ENCODE measurements at places on chromosomes 7 and 10.

- no peak for DNase-seq
Measured at GRCh38 chr10:37760817-37761216, 96.6 kb downstream of the ZNF248 start.

- DNase-seq: no peak
Measured at GRCh38 chr10:59383436-59383835, 21.1 kb upstream of the FAM13C start.

DNA sequence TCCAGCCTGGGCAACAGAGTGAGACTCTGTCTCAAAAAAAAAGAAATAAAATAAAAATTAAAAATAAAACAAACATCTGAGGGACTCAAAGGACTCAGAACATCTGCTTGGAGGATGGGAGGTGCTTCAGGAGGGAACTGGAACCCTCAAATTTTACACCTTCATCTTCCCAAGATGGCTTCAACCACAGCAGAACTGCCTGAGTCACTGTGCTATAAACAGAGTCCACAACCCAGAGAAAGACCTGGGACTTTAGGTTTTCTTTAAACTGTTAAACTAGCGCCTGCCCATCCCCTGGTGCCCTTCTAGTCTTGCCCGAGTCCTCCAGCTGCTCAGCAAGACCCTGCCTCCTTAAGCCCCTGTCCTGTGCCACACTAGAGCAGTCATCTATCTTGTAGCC is 40.8 kb downstream of the RGS10 start:
- no peak for DNase-seq

GRCh38 chr7:26891400-26892350 is 27.3 kb upstream of the SKAP2 start:
- DNase-seq: no peak

GRCh38 chr10:22158426-22158825 is 59.4 kb downstream of the EBLN1 start:
- no peak for DNase-seq

- no peak for DNase-seq
Measured at GRCh38 chr7:590731-591551, 71.3 kb upstream of the PDGFA start.

DNA sequence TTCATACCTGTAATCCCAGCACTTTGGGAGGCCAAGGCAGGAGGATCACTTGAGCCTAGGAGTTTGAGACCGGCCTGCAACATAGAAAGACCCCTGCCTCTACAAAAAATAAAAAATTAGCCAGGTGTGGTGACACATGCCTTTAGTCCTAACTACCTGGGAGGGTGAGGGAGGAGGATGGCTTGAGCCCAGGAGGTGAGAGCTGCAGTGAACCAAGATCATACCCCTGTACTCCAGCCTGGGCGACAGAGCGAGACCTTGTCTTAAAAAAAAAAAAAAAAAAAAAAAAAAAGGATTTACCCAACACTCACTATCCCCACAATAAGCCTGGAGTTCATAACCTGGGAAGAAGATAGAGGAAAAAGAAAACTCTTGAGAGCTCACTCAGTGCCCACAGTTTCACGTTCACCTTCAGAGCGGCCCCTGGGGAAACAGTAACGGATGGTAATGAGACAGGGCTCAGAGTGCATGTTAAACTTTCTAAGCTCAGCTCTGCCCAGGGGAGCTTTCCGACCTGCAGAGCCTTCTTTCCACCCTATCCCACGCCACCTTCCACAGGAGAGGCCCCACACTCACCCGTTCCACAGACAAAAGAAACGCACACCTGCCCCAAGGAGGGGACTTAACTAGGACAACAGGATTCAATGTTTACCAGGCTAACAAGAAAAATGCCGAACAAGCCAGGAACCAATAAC is 259.8 kb upstream of the KLF14 start:
- no peak for DNase-seq

DNA sequence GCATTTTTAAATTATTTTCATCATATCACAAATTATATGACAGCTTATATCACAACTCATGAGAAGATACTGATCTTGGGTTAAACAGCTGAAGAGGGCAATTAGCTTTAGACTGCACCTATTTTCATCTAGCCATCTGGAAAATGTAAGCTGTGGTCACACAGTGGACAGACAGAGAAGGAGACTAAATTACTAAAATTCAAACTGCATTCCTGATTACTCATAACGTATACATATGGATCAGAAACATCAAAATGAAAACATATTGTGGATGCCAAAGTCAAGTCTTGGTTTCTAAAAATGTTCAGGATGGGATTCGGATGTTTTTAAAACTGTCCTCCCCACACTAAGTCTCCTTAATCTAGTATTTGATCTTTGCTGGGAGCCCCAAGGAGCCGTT is 6.6 kb downstream of the BBIP1 start:
- DNase-seq: no peak

- no peak for DNase-seq
Measured at GRCh38 chr10:65805993-65806392, 1119.8 kb upstream of the LRRTM3 start.

DNA sequence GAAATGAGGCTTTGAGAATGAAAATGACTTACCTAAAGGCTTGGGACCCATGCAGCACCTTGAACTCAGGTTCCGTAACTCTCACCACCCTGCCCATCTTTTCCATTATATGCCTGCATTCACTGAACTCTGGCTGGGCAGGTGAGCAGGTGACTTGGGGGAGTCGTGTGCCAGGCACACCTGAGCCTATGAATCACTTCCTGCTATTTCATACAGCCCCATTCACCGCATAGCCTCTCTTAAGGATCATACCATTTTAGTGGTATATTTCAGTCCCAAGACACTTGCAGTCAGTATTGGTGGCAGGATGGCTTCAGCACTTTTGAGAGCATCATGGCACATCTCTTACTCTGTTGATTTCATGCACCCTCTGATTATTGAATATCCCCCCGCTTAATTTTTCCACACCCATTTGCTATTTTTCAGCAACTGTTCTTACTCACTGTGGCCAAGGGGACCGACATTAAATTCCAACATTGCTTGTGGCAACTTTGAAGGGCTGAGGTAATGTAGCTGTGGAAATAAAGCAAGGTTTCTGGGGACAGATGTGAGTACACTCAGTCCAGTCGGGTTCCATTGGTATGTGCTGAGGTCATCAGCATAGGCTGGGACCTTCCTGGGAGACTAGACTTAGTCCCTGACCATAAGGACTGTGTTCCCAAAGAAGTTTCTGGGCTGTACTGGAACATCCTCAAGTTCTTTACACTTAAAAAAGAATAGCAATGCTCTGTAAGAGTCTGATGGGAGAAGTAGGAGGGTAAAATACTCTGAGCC is 39.8 kb upstream of the ZNF438 start:
- no peak for DNase-seq

DNA sequence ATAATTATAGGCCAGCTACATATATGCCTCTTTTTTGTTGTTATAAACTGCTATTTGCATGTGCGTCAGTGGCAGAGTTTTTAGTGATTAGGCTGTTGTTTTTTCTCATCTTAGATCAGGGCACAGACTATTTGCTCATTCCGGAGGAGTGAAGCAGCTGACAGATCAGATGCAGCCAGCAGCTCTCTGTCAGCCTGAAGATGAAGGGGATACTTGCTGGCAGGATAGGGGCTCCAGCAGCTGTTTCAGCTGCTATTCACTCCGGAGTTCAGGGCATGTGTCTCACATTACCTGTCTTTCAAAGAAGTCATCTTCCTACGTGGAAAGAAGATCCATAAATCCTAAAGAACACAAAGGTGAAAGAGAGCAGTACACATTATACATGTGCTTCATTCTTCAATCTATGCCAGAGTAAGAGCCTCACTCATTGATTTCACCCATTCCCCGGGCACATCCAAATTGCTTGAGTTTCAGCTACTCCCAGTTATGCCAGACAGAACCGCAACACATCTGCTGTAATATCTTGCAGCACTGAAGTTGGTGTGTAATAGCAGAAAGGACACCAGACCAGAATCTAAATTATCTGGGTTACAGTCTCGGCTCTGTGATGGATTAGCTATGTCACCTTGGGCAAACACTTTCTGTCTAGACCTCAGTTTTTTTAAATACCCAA is 182.8 kb upstream of the CHRM2 start:
- no peak for DNase-seq

All from natural killer cell (primary cell).